ENCODE measurements at places on chromosomes 7 and 10.

DNA sequence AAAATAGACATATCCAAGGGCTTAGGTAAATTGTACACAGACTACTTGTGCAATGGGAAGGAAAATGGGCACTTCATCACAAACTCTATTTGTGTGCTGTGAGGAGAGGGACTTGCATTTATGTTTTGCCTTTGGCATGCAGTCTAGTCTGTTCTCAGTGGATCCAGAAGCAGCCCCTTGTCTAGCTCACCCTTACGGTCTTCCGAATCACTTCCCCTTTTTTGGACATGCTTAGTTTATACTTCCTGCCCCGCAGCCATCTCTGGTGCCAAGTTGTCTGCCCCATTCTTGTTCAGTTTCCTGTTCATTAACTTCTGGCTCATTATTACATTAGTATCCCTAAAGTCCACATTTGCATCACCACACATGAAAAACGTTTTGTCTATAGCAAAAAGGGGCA lies 161.6 kb downstream of the NRCAM start:
- no peak for DNase-seq

GRCh38 chr10:52121688-52122087 lies 192.4 kb upstream of the DKK1 start:
- DNase-seq = no peak

DNA sequence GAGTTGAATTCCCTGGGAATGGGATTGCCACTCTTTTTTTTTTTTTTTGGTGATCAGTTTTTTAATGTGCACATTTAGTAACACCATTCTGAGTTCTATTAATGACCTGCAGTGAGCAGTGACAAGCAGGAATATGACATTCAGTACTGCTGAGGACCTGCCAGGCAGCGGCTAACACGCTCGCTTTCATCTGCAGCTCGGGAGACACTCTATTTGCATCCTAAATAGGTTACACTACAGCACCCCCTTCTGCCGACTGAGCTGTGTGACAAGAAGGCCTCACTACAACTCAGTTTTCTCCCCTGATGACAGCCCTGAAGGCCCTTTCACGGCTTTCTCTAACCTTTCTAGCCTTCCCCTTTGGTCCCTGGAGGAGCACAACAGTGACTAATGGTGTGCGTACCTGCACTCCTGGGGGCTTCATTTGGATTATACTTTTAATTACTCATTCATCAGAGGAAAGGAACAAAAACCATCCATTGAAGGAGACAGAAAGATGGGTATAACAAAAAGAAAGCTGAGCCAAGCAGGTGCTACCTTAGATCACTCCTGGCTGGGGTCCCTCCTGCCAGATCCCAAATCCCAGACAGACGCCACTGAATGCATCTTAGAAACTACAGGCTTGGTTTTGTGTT lies 872.4 kb downstream of the LRMDA start:
- DNase-seq = no peak

DNA sequence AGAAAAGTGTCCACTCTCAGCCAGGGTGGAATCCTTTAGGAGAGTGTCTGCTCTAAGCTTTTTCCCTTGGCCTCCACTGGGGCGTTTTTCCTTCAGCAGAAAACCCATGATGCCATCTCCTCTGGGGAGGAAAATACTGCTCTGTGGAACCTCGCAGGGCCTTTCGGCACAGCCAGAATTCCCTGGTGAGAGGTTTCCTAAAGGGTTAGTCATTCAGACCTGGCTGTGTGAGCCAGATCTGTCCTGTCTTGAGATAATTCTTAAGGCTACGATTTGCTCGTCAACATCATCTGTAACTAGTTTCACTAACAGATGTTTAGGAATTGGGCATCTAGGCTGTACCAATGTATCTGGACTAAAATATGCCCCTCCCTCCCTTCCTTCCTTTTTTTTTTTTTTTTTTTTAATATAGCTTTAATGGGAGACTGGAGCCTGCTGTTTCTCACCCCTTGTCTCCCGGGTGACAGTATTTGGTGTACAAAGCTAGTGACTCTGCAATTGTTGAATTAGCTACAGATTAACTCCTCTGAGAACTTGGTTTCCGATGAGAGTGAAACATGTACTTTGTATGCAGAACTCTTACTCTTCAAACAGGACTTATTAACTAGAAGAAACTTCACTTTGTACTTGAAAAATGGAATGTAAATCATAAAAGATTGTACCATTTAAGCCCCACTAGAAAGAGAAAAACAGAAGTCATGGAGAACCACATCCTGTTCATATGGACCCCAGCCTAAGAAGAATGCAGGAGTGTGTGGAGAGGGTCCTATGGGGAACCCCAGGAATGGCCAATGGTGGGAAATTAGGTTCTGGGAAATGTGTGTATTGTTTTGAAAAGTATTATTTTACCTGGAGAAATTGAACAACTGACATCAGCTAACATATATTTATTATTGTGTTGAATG lies 230.9 kb downstream of the CAMK1D start:
- no peak for DNase-seq

DNA sequence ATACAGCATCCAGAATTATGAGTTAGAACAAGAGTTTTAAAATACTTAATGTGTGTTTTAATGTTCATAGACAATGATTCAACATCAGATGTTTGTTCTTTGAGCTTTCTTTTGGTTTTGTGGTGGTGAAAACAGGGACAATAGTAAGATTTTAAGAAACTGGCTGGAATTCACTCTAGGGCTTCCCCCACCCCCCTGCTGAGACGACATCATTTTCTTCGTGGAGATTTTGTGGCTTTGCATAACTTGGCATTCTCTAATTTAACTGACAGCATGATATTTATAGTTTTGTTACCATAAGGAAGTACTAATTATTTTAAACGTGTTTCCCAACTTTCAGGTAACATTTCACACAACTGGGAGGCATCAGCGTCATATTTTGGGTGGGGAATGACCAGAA lies 184.1 kb downstream of the BICC1 start:
- DNase-seq = no peak

DNA sequence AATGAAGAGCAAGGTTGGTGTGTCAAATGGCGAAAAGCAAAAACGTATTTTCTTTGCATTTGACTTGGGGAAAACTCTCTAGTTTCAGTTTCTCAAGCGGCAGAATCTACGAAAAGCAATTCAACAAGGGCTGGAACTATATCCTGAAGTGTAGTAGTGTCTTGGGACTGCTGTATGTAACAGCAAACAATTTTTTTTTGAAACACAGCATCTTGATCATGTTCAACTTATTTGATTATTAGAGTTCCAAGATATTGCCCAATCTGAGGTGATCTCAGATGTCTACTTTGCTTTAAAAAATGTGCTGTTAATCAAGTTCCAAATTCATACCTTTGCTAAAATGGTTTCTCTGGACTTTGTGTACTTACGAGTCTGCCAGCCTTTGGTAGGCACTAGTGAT lies 120.6 kb downstream of the ZWINT start:
- no peak for DNase-seq

DNA sequence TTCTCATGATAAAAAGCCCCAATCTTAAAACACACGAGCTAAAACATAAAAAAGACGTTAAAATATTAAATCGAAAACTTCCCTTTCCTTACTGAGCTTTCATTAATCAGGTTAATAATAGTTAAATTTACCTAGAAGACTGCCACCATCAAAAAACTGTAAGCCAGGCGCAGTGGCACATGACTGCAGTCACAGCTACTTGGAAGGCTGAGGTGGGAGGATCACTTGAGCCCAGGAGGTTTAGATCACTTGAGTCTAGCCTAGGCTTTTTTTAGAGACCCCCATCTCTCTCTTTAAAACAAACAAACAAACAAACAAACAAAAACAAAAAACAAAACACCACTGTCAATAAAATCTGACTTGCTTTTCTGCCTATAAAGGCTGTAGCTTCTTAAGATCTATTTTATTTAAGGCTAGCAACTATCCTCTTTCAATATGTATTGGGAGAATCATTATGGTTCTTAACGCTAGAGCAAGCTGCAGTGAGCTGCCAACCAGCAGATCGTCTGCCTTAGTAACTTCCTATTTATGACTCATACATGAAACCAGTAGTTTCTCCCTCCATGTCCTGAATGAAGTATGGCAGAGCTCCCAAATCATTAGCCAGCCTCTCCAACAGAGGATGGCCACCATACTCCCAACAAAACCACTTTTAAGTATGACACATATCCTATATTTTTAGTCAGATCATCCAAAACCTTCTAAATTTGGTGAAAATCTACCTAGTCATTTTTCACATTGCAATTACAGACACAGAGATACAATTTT lies 163.7 kb downstream of the SRPK2 start:
- no peak for DNase-seq

DNA sequence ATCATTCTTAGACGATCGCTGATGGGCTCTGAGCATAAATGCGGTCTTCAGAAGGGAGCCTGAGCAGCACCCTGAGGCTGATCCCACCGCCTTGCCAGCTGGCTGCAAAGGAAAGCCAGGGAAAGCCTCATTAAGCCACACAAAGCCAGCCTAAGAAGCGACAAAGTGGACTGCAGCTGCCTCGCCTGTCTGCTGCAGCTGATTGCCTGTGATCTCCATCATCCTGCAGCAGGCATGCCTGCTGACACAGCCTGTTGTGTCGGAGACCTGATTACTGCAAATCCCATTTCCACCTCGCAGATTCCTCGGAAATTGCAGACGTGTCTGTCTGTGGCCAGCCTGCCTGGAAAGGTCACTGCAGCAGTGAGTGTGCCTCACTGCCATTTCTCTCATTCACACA lies 1087.0 kb upstream of the AUTS2 start:
- no peak for DNase-seq

- DNase-seq = no peak
Observed at GRCh38 chr10:118584181-118584954, 11.1 kb downstream of the PRLHR start.

DNA sequence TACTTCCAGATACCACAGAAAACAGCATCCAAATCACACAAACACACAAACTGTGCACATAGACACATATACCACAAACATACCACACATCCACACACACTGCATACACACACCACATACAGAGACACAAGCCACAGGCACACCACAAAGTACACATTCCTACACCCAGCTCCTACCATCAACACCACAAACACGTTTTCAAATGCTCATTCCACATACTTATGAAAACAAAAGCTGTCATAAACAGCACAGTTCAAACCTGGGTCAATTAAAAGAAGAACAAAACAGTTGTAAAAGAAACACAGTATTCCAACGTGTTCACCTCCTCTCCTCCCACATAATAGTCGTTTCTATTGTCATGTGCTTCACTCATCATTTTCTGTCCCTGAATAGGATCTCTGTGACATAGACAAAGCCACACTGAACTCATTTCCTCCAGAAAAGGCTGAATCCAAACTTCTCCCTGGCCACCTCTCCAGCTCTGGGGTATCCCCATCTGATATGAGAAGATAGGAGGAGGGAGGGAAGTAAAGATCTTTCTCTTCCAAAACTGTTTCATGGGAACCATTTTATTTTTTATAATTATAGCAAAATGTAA lies 89.2 kb downstream of the CXCL12 start:
- no peak for DNase-seq

DNA sequence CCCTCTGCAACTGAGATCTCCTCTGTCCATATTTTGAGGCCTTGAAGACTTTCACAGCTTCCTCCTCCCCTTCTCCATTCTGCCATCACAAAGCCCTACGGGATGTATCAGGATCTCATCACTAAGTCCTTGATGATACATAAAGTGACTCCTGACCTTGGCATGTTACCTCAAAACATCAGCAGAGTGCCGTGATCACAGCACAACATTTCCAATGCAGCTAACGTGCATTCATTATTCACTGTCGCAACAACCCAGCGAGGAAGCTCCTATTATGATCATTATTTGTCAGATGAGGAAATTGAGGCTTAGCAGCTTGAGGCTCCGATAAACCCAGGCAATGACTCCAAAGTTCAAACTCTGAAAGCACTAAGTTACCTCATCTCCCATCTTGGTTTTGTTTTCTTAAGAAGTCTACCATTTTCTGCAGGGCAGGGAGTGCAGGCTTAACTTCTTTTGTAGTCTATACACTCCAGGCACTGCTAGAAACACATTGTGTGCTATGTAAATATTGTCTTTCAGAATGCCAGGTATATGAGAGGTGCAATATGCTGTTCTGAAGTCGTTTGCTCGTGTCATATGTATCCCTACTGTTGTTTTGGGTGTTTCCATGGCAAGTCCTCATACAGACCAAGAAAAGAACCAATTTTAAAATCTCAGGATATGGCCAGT lies 80.6 kb upstream of the C1QL3 start:
- no peak for DNase-seq

DNA sequence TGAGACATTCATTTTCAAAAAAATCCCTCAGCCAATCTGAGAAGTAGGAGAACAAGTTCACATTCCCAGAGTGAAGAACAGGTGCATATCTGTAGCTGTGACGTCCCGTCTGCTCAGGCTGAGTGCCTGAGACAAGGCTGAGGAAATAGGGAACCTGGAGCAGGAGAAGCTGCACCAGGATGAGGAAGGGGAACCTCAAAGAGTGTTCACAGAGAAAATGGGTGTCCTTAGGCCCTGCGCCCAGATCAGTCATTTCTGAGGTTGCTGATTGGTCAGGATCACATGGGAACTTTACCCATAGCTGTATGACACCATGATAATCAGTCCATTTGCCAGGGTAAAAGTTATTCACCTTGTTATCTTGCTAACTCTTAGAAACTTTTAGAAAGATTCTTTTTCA lies 34.2 kb upstream of the TARP start:
- DNase-seq = no peak

DNA sequence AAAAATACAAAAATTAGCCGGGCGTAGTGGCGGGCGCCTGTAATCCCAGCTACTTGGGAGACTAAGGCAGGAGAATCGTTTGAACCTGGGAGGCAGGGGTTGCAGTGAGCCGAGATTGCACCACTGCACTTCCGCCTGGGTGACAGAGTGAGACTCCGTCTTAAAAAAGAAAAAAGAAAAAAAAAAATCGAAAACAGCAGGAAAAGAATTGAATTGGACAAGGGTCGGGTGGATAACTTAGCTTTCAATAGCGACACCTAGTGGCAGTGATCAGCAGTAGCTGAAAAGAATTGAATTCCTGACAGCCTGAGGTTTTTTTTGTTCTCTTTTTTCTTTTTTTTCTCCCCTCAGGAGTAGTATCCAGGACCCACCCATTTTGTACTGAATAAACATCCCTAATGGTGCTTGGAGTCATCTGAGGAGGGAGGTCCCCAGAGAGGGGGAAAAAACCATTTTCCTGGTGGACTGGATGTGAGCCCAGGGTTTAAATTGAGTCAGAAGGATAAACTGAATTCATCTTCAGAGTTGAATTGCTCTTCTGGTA lies 55.1 kb downstream of the CYCS start:
- peak; percentile 40 for DNase-seq

GRCh38 chr10:91587710-91588638 lies 44.9 kb downstream of the PPP1R3C start:
- DNase-seq = no peak

- no peak for DNase-seq
Observed at GRCh38 chr7:131533151-131533559, 23.3 kb downstream of the PODXL start.

GRCh38 chr7:123367484-123368122 lies 166.8 kb downstream of the IQUB start:
- DNase-seq = no peak

DNA sequence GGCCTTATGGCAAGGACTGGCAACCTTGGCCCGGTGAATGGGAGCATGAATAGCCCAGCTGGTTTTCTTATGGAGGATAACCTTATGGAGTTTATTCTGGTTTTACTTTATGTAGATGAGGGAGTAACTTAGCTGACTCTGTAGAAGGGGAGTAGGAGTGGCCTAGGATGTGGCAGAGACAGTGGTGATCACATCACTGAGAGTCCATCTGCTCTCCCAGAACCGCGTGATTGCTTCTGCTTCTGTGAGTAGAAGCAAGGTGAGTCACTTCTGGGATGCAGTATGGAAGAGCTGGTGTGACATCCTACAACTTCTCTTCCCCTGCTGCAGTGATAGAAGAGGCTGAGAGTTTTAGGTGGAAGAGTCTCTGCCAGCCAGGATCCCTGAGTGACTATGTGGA lies 129.2 kb downstream of the RPS24 start:
- DNase-seq = no peak

- no peak for DNase-seq
Observed at GRCh38 chr10:84077768-84078167, 61.5 kb upstream of the GHITM start.
